ENCODE measurements at places on chromosomes 13 and 19.
A peak's percentile ranks its signal among the peaks of the same experiment; 100 is the strongest.

- no peak for DNase-seq
These were observed 485 bp downstream of the CPAMD8 start for GRCh38 chr19:17025991-17026658.

- DNase-seq = no peak
These were observed 45.8 kb downstream of the VWA8 start for GRCh38 chr13:41915081-41915480.

- no peak for DNase-seq
These were observed 2.3 kb downstream of the NOVA2 start for GRCh38 chr19:45971260-45971902.

DNA sequence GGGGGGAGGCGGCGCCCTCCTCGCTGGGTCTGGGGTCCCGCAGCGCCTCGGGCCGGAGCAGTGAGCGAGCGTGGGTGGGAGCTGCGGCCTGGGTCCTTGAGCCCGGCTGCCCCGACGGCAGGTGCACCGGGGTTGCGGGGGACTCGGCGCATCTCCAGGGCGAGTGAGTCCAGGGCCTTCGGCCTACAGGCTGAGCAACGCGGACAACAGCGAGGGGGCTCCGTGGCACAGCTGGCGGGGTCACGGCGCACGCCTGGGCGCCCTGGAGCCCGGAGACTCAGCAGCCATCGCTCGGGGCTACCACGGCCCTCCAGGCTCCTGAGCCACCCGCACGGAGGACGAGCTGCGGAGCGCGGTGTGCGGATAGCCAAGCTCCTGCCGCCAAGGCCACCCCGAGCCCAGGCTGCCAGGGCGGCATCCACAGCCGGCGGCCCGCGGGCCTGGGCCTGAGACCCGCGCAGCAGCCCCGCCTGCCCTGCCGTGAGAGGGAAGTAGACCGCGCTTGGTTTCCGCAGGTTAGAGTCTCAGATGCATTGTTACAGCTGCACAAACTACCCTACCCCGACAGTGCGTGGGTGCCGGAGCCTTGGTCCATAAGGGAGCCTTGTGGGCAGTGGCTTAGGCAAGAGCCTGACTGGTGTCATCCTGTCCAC lies 253.9 kb upstream of the SGCG start:
- DNase-seq = no peak

DNA sequence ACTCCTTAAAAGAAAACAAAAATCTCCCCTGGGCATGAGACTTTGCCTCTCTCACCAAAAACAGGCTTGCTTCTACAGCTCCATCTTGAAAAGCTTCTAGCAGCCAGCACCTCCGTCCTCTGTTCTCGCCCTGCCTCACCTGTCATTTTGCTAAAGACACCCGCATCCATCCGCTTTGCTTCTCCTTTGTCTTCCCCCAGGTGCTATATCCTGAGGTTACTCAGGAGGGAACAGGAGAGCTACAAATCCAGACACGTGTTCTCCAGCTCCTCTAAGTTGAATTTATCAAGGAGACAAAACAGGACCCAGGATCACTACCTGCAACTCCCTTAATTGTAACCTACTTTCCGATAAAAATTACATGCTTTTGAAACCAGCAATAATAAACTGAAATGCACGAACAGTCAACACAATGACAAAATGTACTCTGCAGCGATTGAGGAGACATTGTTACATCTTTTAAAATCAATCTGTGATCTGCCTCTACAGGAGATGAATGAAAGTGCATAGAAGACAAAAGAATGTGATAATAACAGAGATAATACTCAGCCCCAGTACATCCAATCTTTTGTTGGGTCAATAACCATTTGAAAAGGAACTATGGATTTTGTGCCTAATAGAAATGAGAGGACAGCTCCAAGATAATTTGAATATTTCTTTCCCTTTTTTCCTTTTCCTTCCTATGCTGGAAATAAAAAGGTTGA lies 221.2 kb downstream of the DCLK1 start:
- no peak for DNase-seq

- peak; percentile 83 for DNase-seq
These were observed 175.7 kb upstream of the UBL3 start for GRCh38 chr13:30026093-30026492.

DNA sequence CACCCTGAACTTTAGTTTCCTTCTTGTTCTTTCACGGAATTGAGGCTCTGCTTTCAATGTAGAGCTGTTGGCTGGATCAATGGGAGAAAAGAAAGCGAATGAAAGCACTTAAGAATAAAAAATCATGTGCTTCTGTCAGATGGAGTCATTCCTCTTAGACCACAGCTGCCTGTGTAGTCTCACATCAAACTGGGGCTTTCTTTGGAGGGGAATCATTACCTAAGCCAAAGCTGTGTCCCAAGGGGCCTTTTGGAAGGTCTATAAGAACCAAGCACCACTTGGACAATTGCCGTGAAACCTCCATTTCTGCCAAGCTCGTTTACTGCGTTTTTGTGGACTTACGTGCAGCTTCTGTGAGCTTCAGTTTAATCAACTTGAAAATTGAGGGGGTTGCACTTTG lies 44.2 kb upstream of the RNF113B start:
- DNase-seq = no peak

DNA sequence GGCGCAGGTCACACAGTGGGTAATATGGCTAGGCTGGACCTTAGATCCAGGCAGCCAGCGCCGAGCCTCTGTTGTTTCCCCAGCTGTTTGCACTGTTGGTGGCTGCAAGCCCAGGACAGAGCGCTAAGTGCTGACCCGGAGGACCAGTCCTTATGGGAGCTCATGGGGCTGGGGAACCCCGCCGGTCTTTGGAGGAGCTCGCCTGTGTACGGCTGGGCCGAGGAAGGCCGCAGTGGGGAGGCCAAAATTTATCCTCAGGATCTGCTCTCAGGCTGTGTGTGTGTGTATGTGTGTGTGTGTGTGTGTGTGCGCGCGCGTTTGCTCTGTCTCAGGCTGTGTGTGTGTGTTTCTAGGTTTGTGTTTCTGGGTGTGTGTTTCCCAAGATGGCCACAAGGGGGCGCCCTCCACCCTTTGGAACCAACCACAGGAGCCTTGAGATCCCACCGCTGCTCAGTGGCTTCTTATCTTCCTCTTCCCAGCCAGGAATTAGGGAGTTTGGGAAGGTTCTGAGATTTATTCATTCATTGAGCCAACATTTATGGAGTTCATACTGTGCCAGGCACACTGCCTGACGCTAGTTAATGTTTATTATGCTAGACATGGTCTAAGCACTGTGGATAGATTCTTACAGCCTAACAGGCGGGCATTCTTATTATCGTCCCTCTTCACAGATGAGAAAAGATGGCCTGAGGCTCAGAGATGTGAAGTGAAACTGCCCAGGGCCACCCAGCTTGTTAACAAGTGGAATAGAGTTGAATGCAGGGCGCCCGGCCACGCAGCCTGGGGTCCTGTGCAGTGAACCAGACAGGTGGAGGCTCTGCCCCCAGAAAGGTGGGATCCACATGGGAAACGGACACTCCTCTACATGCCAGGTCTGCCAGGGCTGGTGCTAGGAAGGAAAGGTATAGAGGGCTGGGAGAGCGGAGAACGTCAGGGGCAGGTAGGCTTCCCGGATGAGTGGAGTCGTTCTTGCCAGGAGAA lies 13.0 kb downstream of the PGLYRP1 start:
- DNase-seq = peak; percentile 62

GRCh38 chr13:99572921-99573320 lies 71.6 kb downstream of the TM9SF2 start:
- DNase-seq = no peak

- DNase-seq = no peak
These were observed 55.6 kb downstream of the DOCK9 start for GRCh38 chr13:98922306-98922705.

- peak; percentile 72 for DNase-seq
These were observed 106.4 kb upstream of the MLNR start for GRCh38 chr13:49113526-49114286.

DNA sequence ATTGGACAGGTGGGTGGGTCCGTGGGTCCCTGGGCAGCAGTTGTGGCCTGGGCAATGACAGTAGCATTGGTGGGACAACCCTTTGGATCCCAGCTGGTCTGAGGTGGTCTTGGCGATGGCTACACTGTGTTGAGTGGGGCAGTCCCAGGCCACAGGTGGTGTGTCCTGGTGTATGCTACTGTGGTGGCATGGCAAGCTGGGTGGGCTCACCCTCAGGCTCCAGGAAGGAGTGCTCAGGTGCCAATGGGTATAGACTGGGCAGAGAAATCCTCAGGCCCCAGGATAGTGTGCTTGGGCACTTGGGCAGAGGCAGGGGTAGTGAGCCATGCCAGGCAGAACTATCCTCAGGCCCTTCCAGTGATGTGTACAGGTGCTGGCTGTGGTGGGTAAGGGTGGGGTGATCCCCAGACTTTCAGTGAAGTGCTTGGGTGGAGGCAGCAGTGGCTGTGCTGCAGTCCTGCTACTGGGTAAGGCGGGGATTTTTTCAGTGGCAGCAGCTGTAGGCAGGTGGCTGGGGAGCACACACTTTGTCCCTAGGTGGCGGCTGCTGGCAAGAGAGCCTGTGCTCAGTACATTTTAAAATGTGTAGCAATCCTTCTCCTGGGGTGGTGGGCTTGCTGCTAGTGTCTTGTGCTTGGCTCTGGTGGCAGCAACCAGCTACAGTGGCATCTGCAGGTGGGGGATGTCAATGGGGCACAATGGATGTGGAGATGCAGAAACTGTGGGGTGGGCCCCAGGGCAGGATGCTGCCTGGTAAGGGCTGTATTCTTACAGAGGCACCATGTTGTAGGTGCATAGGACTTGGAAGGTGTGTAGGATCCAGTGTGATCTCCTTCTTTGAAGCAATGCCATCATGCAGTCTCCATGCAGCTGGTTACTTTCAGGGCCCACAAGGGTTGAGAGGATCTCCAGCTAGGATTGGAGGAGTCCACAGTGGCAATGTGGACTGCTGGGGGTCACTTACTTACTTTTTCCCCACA lies 64.9 kb downstream of the DNAJC3 start:
- no peak for DNase-seq

DNA sequence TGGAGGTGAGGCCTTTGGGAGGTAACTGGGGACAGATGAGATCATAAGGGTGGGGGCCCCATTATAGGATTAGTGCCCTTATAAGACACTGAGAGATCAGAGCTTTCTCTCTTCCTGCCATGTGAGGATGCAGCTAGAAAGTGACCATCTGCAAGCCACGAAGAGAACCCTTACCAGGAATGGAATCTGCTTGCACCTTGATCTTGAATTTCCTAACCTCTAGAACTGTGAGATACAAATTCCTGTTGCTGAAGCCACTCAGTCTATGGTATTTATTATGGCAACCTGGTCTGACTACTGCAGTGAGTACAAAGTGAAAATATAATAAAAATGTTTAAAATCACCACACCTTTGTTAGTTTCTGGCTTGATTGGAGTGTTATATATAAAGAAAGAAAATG lies 388.0 kb downstream of the LMO7 start:
- DNase-seq = no peak

GRCh38 chr19:752652-753517 lies 2.0 kb downstream of the MISP start:
- DNase-seq = peak; percentile 91

DNA sequence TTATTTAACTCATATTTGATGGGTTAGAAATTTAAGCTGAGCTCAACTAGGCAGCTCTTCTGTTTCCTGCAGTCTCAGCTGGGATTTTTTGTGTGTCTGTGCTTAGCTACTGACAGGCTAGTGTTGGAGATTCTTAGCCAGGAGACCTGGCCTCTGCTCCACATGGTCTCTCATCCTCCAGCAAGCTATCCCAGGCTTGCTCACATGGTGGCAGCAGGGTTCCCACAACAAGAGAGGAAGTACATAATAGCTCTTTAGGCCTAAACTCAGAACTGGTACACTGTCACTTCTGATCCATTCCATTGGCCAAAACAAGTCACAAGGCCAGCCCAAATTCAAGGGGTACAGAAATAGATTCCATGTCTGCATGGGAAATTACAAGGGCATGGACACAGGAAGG lies 406.2 kb downstream of the SUCLA2 start:
- DNase-seq = no peak

- DNase-seq = peak; percentile 45
These were observed 26.2 kb downstream of the ZNF160 start for GRCh38 chr19:53076984-53077383.

- no peak for DNase-seq
These were observed 21.1 kb downstream of the LATS2 start for GRCh38 chr13:21040120-21040826.

- peak; percentile 24 for DNase-seq
These were observed 1003.7 kb downstream of the SLITRK1 start for GRCh38 chr13:82878536-82878935.

- DNase-seq = no peak
These were observed 6.3 kb downstream of the CALM3 start for GRCh38 chr19:46607448-46607841.

DNA sequence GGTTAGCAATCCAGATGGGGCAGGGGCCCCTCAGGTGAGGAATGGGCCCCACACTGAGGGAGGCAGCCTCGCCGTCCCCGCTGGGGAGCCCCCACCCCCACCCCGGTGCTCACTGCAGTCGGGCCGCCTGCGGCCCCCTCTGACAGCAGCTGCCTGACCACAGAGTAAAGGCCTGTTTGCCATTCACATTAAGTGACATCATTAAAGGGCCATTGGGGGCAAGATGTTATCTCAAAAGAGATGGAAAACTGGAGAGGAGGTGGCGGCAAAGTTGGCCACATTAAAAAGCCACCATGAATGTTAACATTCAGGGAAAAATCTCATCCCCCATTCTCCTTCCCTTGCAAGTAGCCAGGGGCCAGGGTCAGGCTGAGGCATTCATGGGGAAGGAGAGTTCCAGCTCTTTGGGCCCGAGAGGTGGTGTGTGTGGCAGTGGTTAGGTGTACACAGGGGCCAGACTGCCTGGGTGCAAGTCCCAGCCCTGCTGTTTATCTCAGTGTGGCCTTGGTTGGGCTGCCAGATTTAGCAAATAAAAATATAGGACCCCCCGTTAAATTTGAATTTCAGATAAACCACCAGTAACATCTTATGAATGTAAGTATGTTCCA lies 20.9 kb downstream of the VSTM2B start:
- DNase-seq = no peak

GRCh38 chr13:23889615-23890607 lies 711 bp upstream of the MIPEP start:
- DNase-seq = no peak

- peak; percentile 91 for DNase-seq
These were observed 197.0 kb downstream of the COL4A1 start for GRCh38 chr13:110109910-110110309.

DNA sequence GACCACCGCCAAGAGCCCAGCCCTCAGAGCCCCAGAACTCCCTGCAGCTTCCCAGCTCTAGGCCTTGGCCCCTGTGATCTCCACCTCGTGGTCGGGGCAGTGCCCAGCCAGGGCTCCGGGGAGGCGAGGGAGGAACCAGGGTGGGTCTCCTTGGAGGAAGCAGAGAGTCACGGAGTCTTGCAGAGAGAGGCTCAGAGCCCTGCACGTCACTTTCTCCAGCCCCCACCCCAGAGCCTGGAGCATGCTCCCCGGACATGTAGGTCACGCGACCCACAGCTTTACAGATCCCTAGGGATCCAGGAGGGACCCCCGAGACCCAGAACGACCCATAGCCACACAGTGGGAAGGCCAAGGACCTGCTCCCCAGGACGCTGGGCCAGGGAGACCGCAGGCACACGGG lies 11.9 kb downstream of the GADD45B start:
- no peak for DNase-seq
